ENCODE measurements at places on chromosomes 16 and 17.

DNA sequence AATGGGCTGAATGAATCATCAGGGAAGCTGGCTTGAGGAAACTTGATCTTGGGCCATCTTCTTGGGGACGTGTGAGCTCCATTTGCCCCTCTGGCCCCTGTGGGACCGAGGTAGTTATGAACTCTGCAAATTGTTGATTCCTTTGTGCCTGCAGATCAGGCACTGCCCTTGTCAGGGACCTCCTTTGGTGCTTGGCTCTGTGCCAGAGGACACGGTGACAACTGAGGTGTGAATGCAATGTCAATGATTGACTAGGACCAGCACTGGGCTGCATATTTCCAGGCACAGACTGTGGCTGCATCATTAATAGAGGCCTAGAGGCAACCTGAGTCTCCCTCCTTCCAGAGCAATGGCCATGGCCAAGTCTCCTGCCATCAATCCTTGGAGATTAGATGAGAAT is 23.8 kb downstream of the PDILT start:
- no peak for DNase-seq

DNA sequence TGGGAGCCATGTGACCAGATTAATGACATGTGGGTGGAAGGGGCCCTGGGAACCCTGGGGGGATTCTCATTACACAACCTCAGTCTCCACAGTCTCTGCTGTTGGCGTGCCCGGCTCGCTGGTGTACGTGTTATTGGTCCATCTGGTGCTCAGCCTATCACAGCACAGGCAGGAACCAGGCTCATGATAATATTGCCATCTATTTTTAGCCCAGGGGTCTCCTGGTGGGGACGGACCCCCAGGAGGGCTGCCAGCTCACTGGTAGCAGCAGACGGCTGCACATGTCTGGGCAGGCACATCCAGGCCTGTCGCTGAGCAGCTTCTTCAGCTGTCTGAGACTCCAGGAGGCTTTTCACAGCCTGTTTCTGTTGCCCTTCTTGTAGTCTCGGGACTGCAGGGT is 123.8 kb downstream of the RAB11FIP4 start:
- no peak for DNase-seq

DNA sequence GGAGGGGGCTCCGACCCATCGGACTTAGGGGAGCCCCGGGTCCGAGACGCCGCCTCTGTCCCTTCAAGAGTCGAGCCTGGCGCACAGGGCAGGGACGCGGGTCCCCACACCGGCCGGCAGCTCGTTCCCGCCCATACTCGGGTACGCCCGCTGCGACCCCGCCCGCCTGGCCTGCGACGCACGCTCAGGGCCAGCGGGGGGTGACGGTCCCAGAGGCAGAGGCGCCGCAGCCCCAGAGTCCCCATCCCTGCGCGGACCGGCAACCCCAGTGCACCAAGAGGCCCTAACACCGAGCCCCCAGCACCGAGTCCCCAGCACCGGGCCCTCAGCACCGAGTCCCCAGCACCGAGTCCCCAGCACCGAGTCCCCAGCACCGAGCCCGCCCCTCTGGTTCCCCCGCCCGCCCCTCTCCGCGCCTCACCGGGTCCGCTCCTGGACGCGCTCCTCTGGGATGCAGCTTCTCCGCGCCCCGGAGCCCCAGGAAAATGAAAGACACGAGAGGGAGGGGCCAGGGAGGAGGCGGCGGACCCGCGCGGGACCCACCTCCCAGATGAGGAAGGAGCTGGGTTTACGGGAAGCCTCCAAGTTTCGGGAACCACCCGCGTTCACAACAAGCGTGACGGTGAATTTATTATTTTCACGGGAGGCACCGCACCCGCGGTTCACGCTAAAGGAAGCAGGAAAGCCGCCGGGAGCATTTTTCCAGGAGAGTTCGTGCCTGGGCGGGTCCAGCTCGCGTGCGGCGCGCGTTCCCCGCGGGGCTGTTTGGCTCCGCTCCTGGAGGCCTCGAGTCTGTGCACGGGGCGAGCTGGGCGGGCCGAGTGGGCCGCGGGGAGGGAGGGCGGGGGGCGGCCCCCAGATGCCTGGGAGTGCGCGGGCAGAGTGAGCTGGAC is at the start of gene SECTM1:
Gene SECTM1 (minus strand): TSS at position 488 of the 893 bp plus-strand sequence. CDS start 6,526 bp downstream, outside the sequence.
- DNase-seq = no peak

DNA sequence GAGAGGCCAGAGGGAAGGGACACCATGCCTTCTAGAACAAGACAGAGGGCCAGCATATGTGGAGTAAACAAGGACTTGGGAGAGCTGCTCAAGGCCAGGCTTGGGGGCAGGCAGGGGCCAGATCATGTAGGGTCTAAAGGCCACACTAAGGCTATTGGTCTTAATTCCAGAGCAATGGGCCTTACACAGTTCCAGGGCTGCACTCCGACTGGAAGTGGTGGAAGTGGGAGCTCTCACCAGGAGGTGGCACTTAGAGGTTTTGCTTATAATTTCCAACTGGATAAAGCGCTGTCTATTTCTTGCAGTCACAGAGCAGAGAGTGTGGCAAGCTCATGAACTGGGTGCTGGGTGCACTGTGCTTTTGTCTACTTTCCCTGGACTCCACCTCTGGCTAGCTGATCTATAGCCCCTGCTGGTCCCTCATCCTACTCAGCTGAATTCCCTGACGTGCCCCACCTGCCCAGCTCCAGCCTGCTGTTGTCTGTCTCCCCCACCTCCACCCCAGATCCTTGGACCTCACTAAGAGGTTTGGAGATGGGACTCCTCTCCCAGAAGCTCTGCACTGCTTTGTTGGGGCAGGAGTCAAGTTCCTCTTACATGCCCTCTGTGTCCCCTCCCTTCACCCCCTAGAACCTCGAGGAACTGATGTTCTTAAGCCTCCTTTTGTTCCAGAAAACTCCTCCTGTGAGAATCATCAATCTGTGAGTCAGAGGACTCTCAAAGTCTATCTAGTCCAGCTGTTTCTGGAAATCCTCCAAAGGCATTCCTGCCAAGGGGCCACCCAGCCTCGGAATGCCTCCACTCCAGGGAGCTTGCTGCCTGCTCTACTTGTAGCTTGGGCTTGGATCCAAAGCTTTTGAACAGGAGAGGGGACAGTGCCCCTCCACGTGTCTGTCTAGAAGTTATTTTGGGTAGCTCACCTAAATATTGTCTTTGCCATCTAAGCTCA is 48.1 kb upstream of the KSR1 start:
- no peak for DNase-seq

- DNase-seq = no peak
Observed at GRCh38 chr16:85227084-85227945, 115.0 kb upstream of the CIBAR2 start.

- no peak for DNase-seq
Observed at GRCh38 chr16:74577882-74578366, 29.0 kb downstream of the GLG1 start.

DNA sequence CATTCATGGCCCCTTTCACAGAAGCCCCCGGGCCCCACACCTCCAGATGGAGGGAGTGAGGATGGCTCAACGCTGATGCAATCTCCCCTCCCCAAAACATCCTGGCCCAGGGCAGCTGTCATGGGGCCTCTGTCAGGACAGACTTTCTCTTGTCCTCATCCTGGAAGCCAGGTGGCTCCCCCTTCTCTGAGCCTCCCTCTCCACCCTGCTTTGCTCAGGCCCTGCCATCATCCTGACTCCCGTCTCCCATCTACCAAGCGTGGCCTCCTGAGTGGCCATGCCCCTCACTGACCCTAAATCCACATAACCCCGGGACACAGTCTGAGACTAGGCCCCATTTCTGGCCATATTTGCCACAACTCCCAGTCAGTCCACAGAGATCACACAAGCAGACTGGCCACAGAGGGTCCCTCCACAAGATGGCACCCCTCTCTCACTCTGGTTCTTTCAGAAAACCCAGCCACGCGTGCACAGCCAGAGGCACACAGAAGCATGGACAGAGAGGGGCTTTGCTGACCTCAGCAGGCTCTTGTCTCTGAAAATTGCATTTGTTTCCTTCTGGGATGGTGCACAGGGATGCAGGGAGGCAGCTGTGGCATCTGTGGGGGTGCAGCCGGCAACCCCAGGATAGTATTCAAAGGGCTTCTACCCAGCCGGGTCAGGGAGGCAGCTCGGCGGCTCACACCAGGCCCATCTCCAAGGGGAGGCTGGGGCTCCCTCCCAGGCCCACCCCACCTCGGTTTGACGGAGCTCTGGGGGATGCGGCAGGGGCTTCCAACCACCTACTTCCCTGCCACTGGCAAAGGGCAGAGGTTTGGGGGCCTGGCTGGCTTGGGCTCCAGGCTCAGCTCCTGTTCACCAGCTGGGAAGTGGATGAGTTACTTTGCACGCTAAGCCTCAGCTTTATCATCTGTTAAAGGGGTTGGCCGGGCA is 16.9 kb downstream of the DOC2B start:
- DNase-seq = no peak

DNA sequence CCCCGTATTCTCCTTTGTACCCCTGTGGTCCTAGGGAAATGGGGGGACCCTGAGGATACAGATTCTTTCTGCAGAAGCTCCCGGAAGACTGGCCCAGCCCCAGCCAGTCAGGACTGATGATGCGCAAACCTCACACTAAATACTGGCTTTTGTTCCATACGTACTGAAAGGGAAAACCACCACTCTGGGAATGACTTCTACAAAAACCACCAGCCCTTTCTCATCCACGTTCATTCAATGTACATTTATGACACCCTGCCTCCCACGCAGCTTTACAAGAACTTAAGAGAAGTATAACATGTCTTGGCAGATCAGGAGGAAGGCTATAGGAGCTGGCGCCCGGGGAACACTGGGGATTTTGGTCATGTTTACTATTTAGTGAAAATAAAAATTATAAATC is 70.6 kb downstream of the MARCHF10 start:
- no peak for DNase-seq

DNA sequence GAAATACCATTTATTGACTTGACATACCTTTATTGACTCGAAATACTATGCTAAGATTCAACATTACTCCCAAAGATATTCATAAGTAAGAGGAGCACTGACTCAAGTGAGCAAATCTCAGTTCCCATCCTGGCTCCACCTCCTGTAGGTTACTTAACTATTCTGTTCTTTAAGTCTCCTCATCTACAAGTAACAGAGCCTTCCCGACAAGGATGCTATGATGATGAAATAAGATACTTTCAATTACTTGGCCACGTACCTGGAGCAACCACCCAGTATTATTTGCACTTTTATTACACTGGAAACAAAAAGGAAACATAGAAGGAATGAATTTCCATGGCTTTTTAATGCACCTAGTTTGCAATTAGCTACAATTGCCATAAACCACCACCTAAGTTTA is 16.3 kb downstream of the KANSL1 start:
- no peak for DNase-seq

- no peak for DNase-seq
Observed at GRCh38 chr17:81491761-81492160, 20.8 kb downstream of the ACTG1 start.

- no peak for DNase-seq
Observed at GRCh38 chr17:77728474-77728795, 230.1 kb upstream of the TNRC6C start.

GRCh38 chr17:61054436-61054835 is 345.2 kb upstream of the TBX2 start:
- no peak for DNase-seq

GRCh38 chr17:9677411-9677810 is 32.1 kb downstream of the USP43 start:
- DNase-seq = no peak
